ENCODE measurements at places on chromosomes 5 and 9.

GRCh38 chr5:168781941-168782571 lies 202.9 kb upstream of the PANK3 start:
- DNase-seq: no peak

GRCh38 chr5:142181547-142182163 lies 73.1 kb downstream of the NDFIP1 start:
- no peak for DNase-seq

- DNase-seq: no peak
These were observed 106.3 kb downstream of the NDUFAF2 start for GRCh38 chr5:61051267-61051666.

- no peak for DNase-seq
These were observed 57.7 kb downstream of the RETREG1 start for GRCh38 chr5:16558984-16559629.

DNA sequence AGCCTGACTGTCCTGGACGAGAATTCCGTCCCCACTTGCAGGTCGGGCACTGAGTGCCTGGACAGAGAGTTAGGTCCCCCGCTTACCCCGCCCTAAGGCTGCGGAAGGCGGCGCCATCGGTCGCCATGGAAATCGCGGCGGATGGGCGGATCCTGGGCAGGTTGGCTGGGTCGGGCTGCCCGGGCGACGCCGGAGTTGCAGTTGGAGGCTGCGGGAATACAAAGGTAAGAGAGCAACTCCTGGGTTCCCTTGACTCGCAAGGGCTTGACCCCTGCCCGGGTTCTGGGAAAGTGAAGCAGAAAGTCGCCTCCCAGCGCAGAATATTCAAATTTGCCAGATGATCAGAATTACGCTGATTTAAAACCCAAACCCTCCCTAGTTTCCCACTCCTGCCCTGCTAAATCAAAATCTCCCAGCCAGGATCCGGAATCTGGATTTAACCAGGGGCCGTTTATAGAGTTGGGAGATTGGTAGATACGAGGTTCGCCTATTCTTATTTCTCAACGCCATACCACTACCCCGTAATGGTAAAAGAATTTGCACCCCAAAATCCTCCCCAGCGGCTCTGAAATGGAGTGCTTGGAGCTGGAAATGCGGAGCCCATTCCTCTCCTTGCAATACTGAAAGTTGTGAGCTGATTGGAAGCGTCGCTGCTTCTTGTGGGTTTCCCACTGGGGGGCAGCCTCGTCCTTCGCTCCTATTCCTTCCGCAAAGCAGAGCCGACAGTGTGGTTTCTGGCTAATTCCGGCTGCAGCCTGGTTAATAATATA lies 156.4 kb upstream of the RASEF start:
- no peak for DNase-seq
